COR-L47 (cell line): ENCODE measurements at places on chromosomes 5 and 9.

DNA sequence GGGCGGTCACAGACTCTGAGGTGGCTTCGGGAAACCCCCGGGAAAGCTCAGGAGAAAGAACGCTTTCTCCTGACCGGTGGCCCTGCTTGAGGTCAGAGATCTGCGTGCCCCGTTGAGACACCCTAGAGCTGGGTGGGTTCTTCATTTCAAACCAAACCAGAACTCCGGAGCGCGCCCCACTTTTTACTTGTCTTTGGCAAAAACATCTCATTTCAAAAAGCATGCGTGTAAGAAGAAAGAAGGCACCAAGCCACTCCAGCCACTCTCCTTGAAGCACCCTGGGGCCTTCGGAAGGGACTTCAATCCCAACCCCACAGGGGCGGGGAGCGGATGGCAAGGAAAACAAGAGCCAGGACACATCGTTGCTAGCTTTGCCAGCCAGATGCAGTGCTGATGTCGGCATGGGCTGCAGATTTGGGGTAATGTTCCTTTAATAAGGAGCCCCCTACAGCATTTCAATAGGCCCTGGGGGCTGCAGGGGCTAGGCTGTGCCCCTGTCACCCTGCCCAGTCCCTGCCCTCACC, 171.7 kb downstream of the ERCC6L2 start:
- no peak for DNase-seq

- DNase-seq, result no peak
Measured at GRCh38 chr5:180197016-180197702, 11.9 kb downstream of the RASGEF1C start.

GRCh38 chr5:122772446-122772845, 2.4 kb upstream of the SNX2 start:
- DNase-seq, result no peak

GRCh38 chr9:84755380-84755779, 85.9 kb downstream of the NTRK2 start:
- no peak for DNase-seq

DNA sequence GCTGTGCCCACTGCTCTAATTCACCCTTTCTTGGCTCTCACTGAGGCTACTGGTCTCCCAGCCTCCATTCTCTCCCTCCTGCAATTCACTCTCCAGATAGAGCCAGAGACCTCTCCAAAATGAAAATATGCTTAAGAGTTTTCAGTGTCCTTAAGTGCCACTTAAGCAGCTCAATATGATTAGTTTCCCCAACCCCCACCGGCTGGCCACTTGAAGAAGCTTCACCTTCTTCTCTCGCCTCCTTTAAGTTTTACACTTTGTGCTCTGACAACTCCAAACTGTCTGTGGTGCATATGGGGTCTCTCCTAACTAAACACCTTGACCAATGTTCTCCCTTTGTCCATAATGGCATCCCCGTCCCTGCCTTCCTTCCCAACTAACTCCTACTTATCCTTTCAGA, 53.4 kb downstream of the CDK5RAP2 start:
- no peak for DNase-seq

DNA sequence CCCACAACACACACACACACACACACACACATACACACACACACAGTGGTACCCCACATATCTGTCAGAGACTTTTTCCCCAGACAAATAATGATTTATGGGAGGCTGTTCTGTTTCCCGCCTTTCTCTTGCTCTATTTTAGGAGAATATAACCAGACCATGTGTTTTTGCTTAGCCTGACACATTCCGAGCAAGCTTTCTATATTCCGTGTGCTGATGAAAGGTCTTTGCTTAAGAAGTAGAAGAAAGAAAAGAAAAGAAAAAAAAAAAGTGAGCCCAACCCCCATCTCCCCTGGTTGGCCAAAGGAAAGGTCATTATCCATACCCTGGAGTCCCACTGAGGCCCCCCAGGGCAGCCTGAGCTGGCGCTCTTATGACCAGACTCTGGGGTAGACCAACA, 338.6 kb downstream of the SLIT3 start:
- DNase-seq, result no peak

DNA sequence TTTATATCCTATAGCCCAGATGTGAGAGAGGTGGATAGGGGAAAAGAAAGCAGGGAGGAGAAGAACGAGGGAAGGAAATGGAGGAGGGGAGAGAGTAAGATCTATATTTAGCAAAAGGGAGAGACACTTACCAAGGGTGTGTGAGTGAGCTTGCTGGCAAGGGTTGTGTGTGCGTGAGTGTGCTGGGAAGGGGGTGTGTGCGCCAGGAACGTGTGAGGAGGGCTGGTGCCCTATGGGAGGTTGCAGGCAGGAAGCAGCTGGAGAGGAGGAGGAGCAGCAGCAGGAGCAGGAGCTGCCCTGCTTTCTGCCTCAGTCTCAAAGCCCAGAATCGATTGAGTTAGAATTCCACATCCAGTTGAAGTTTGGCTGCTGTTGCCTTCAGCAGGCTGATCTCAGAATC, 148.3 kb upstream of the RUSC2 start:
- DNase-seq, result peak; percentile 3

DNA sequence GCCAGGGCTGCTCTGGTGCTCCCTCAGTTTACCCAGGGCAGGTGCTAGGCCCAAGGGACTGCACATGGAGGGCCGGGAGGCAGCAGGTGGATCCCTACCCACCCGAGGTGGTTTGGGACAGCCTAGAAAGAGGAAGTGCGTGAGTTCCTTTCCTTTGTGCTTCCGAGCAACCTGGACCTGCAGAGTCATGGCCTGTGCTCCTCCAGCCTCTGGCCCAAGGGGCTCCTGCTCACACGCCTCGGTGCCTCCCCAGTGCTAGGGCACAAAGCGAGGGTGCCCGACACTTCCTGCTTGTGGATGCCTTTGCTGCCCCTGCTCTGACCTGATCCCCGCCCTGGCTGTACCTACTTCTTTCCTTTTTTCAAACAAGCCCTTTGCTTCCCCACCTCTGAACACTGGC, 79.3 kb downstream of the RXRA start:
- DNase-seq, result no peak

GRCh38 chr5:84673785-84674184, 289.1 kb upstream of the EDIL3 start:
- DNase-seq, result no peak

DNA sequence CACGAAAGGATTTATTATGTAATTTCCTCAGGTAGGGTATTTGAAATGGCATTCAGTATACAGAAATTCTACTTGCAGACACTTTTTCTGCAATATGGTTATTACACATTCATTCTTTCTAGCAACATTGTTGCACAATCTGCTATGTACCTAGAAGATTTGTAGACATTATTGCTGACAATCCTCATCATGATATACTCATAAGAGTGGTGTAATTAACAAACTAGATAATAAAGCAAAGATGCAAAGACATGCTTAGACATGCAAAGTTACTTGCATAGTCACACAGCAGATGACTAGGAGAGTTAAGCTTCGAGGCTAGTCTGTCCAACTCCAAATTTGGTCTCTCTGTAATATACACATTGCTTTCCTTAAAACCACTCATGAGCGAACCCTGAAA, 317.1 kb downstream of the ASTN2 start:
- DNase-seq, result no peak

DNA sequence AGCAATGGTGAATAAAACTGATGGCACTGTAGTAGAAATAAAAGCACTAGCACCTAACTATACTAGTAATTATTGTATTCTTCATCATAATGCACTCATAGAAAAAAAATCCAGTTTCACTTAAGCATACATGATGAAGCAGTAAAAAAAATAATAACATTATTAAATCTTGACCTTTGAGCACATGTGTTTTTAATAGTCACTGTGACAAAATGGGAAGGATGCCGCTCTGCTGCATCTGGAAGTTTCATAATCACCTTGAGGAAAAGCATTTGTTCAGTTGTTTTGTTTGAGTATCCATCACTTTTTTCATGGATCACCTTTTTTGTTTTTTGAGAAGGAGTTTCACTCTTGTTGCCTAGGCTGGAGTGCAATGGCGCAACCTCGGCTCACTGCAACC, 13.2 kb downstream of the OR2K2 start:
- DNase-seq, result no peak

DNA sequence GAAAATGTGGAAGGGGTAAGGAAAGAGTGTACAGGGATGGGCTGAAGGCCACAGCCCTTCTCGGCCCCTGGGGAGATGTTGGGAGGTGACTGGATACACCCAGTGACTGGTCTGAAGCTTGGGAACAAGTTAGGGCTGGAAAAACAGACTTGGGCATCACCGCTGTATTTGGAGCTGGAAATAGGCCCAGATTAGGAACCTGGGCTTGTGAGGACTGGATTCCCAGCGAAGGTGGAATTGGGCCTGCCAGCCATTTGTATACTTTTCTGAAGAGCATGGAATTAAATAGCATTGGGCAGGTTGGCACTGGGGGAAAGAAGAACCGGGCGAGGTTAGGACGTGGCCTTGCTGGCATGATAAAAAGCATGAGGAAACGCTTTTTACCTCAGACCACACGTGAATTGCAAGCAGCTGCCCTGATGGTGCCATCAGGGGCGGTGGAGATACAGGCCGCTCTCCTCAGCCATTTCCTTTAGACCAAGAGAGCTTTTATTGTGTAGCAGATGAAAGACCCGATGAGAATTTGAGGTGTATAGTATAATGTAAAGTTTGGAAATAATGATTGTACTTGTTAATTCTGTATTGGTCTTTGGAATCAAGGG, 37.8 kb downstream of the OTULIN start:
- DNase-seq, result no peak

DNA sequence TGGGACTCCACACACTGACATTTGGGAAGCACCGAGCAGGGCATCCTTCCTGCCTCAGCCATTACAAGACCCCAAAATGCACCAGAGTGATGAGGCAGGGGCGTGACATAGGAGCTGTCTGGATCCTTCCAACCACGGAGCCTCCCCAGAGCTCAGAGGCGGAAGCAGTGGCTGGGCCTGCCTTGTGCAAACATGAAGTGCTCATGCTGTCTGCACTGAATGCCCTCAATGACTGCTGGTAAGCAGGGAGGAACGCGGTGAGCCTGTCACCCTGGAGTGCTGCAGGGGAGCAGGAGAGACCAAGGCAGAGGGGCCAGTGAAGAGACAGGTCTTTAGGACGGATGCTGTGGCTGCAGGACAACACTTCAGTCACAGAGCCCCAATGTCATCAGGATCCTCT, 60.2 kb upstream of the HRH2 start:
- DNase-seq, result no peak

DNA sequence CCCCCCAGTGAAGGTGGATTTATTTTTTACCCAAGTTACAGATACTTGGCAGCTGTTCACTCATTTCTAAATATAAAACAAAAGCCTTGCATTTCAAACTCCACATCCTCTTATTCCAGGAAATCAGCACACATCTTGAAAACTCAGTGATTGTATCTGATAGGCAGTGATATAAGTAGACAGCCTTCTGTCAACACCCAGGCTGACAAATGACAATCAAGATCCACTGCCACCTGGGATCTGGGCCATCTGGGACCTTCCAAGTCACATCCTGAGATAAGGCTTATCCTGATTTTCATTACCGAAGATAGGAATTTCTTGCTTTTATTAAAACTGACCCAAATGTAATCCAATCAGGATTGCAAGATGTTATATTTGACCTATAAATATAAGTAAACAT, 201.3 kb upstream of the PUM3 start:
- DNase-seq, result no peak

- no peak for DNase-seq
Measured at GRCh38 chr5:67986761-67987160, 228.8 kb upstream of the PIK3R1 start.

DNA sequence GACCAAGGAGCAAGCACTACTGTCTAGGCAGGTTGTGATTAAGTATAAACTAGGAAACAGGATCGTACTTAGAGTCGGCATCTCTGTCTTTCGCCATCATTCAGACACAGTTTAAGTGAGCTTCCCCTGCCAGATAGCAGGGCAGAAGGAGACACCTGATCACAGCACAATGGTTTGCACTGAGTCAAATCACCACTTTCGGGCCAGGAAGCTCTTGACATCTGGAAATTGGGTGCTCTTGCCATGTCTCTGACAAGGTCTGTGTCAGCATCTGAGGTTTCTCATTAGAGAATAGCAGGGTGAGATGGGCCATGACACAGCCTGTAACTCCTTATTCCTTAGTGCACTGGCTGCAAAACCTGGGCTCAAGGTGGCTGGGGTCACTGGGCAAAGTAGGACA, 8.3 kb downstream of the ADRB2 start:
- DNase-seq, result no peak

DNA sequence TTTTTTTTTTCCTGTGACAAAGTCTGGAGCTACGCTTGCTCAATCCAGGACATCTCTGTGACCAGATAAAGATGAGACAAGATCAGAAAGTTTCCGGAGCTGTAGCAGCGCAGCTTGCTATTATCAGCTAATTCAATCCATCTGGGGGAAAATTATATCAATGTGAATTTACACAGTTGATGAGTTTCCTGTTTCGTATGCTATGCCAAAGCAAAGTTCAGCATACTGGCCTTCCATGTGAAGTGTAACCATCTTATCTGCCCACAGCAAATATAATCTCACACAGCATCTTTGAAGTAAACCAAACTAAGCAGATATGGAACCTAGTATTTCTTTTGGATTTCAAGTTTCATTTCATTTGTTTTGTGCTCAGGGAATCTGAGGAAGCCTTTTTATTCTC, 1767.7 kb downstream of the EFNA5 start:
- no peak for DNase-seq

- DNase-seq, result no peak
Measured at GRCh38 chr5:143641549-143642355, 170.2 kb upstream of the HMHB1 start.

DNA sequence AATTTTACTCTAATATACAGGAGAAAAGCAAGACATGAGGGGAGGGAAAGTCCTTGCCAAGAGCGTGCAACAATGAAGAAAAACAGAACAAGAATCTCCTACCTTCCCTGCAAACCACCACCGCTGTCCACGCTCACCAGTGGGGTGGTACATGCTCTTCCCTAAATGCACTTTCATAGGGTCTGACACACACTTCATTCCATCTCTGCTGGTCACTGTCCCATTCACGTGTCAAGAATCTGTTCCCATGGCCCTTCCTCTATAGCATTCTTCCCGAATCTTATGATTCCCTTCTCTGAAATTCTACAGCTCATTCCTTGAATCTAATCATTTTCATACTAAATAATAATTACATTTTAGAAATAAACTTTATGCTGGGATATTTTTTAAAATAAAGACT, 11.4 kb upstream of the DNAH5 start:
- DNase-seq, result no peak

- peak; percentile 47 for DNase-seq
Measured at GRCh38 chr5:151298063-151298855, 5.3 kb downstream of the SLC36A3 start.

DNA sequence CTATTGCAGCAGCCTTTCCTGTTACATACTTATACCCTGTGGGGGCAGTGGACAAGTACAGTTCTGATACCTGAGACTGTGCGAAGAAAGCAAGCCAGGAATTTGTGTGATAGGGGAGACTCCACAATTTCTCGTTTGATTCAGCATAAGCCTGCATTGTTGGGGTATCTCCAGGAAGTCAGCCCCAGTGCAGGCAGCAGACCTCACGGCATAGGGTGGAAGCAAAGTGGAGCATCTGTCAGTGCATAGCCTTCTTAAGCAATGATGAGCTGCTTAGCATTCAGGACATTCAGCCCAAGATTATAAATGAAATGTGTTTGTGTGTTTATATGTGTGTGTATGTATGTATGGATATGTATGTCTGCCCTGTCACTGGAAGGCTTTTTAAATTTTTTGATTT, 157.0 kb downstream of the SH3GL2 start:
- DNase-seq, result no peak

- no peak for DNase-seq
Measured at GRCh38 chr5:150078802-150079689, 7.3 kb downstream of the CSF1R start.

- no peak for DNase-seq
Measured at GRCh38 chr9:37441776-37442370, 19.4 kb downstream of the GRHPR start.

GRCh38 chr9:122376796-122377195, 6.0 kb downstream of the PTGS1 start:
- DNase-seq, result no peak

GRCh38 chr5:38453921-38454320, 102.5 kb downstream of the LIFR start:
- DNase-seq, result no peak
